ENCODE measurements at places on chromosomes 6 and 20. TPM values are rescaled to one million over a fixed set of nuclear protein-coding genes. Genes with fewer than 3 reads are reported as not detected.

- no peak for DNase-seq
Measured at GRCh38 chr6:51841626-51842025, 245.8 kb downstream of the PKHD1 start.

DNA sequence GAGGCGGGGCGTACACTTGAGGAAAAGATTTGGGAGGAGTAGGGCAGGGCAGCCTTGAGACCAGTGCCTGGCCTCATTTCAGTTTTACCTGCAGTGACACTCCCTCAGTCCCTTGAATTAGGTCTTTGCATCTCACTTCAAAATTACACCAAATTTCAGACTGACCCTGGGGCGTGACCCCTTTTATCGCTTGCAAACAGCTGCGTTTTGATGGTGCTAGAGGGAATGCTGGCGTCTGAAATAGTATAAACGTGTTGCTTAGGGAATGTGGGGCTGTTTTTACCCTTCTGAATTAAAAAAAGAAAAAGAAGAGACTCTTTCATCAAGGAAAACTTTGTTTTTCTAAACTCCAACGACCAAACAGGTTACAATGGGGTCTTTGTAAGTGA lies 21.0 kb downstream of the COL9A1 start:
- no peak for DNase-seq

Gene LEMD2
- polyA plus RNA-seq, result 47.4 TPM

- DNase-seq, result no peak
Measured at GRCh38 chr6:108715832-108716231, 132.4 kb upstream of the ARMC2 start.

Gene C20orf204
- polyA plus RNA-seq, result 0.01 TPM

DNA sequence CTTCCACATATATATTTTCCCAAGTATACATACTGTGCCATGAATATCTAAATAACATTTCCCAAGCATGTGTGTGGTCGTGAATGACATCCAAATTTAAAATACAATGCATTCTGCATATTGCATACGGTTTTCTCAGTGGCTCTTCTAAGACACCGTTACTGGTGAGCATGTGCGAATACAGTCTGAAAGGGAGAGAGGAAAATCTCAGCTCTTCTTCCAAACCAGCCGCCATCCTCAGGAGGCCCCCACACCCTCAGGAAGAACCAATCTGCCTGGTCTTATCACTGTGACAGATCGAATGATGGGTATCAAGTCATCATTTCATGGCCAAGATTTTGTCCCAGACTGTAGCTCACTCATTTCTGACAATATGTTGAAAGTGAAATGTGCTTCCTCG lies 50.7 kb downstream of the ADAT2 start:
- no peak for DNase-seq

DNA sequence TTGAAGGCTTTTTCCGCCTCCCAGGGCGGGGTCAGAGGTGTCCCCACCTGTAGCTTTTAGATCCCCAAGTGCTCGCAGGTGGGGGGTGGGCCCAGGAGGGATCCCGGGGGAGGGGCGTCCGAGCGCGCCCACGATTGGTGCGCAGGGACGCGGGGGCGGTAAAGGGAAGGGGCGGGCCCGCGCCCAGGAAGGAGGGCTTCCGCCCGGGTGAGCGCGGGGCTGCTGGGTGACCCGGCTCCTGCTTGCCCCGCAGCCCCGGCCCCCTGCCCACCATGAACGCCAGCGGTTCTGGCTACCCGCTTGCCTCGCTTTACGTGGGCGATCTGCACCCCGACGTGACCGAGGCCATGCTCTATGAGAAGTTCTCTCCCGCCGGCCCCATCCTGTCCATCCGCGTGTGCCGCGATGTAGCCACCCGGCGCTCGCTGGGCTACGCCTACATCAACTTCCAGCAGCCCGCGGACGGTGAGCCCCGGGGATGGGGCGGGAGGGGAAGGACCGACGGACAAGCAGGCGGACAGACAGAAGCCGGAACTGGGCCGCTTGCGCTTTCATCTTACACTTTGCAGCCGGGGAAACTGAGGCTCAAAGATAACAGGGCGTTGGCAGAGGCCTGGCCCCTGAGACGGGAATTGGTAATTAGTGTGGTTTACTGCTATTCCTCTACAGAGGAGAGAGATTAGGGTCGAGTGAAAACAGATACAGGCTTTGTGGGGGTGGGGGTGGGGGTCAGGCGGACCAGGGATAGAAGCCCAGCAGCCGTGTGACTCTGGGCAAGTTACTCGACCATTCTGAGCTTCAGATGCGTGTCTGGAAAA lies at the start of gene PABPC1L:
TSS of gene PABPC1L (plus strand) at position 189 of the 818 bp plus-strand sequence. CDS start at position 273, 84 bp downstream.
- no peak for DNase-seq

DNA sequence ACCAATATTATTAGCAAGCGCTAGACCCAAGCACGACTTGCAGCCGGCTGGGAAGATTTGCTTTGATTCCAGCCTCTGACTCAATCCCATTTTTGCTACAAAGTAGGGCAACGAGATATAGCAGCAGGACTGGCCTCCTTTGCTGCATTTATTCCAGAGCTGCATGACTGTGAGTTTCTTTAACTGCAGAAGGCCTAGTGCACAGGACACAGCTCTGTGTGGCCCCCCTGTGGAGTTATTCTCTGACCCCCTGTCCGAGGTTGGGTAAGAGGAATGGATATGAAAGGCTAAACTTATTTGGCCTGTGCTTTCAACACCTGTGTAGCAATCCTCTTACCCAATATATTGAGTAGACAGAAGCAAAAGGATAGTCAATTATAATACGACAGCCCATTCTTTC lies 133.3 kb upstream of the SPTLC3 start:
- no peak for DNase-seq

Gene FOXP4
- polyA plus RNA-seq, result 1.9 TPM

Gene C6orf163
- polyA plus RNA-seq, result 0.57 TPM

Gene HLA-DOB
- not detected for polyA plus RNA-seq

Gene NMBR
- 0.15 TPM for polyA plus RNA-seq

- DNase-seq, result peak; percentile 46
Measured at GRCh38 chr6:121435444-121436069, at the start of gene GJA1. GJA1 (plus strand) TSS chr6:121435646; CDS start chr6:121446848, 11,202 bp downstream.

Gene LKAAEAR1
- not detected for polyA plus RNA-seq

DNA sequence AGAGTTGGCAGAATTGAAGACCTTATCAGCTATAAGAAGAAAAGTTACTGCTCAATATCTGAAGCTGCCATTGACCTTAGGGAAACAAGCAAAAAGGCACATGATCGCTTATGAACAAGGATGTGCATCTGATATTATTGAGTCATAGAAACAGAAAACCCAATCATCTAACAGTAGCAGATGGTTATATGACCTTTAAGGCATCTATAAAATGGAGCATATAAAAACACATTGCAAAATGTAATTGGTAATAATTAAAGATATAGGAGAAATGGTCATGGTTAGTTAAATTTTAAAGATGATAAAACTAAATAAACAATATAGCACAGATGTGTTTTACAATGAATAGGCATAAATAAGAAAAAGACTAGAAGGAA lies 260.1 kb upstream of the TAB2 start:
- no peak for DNase-seq
